ENCODE measurements at places on chromosomes 2 and 18.
A peak's percentile ranks its signal among the peaks of the same experiment; 100 is the strongest.

DNA sequence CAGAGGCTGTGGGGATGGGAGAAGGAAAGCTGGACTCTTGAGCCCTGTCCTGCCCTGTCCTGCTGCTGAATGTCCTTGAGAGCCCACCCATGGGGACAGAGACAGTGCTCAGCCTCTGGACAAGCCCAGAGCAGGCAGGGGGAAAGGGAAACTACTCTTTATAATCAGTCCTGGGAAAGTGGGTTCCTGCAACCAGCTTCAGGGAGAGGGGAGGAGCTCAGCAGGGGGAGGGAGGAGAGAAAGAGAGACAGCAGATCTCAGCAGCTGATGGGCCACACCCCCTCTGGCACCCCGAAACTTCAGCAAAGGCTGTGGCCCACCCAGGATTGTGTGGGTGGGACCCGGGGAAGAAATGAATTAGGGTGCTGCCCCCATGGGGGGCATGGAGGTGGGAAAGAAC, 11.6 kb downstream of the ECEL1 start:
- no peak for DNase-seq

DNA sequence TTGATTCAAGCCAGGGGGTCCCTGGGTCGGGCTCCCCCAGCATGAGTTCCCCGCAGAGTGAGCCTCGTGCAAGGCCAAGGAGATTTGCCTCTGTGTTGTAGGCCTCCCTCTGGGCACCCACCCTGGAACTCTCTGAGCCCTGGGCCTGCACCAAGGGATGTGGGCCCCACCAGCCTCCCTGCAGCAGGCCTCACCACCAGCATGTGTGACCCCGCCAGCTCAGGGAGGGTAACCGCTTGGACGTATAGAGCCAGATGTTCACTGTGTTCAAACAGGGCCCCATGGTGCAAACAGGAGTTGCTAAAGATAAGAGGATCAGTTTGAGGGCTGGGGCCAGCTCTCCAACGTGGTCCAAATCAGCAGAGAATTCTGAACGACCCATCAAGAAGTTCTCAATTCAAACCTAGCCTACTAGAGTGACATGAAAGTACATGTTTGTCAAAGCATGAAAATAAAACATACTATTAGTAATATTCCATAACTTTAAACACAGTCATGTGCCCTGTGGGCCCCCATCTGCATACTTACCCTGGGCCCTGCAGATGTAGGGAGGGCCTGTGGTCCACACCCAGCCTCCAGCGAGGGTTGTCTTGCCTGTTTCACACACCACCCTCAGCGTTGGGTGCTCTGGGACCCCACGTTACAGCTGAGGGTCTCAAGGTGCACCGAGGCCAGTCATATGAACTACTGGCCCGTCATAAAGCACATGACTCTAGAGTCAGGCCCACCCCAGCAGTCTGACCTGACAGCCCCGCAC, 5.5 kb upstream of the TUBB6 start:
- no peak for DNase-seq

GRCh38 chr2:201363857-201364560, 6.9 kb upstream of the FLACC1 start:
- peak; percentile 4 for DNase-seq

DNA sequence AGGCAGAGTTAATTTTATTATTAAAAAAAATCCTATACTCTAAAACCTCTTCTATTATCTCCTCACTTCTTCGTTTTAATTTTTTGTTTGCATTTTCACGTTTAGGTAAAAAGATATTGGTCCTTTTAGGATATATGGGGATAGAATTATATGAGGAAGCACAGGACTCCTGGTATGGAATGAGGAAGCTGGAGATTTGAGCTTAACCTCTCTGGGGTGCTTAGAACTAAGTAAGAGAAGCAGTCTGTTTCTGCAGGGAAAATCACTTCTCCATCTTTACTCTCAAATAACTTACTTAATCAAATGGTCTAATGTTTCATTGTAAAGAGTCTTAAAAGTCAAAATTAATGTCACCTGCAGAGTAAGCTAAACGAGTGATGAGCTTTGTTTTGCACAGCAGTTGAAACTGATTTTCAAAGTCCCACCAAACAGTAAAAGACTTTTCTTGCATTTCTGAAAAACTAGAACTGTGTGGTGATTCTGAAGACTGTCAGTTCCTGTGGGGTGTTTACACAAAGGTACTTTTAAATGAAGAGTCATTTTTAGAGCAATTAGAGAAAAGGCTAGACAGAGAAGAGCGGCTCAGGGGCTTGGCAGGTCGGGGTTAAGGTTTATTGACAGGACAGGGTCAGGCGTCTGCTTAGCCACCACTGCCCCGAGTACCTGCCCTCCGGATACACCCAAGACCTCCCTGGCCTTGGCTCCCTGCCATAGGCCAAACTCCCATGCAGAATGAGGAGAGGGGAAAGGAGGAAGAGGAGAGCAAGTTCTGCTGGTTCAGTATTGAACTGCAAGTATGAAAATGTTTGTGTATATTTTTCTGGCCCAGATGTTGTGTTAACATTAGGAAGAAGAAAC, 21.6 kb downstream of the METAP1D start:
- DNase-seq: no peak

DNA sequence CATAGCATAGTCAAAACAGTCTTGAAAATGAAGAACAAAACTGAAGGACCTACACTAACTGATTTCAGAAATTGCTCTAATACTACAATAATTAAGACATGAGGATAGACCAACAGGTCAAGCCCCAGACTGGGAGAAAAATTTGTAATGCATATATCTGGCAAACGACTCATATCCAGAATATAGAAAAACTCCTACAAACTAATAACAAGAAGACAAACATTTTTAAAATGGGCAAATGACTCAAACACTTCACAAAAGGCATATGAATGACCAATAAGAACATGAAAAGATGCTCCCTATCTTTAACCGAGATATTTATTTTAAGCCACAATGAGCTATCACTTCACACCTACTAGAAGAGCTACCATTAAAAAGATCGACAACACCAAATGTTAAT, 14.2 kb downstream of the TGFBRAP1 start:
- no peak for DNase-seq

GRCh38 chr2:228700638-228701037, 519.2 kb upstream of the SPHKAP start:
- DNase-seq: no peak

DNA sequence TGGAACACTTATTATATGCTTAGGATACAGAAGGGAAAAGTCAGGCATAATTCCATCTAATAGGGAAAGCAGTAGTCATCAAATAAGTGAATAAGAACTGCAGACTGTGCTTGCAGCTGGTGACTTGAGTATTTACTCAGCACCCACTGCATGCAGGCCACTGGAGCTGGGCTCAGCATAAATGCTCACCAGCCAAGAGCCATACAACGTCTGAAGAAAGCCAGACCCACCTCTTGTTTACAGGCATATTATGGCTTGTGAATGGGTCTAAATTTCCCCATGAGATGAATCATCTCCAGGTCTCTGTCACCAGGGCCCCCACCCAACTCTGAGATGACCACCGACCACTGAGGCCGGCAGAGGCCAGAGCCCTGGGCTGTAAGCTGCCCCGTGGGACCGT, 123.8 kb upstream of the PKDCC start:
- no peak for DNase-seq

All from stimulated activated CD8-positive, alpha-beta memory T cell treated with anti-CD3 and anti-CD28 coated beads, Interleukin-2, amount 100 ng/mL, for 1 hour (primary cell).